ENCODE measurements at places on chromosomes 5 and 9.
A peak's percentile ranks its signal among the peaks of the same experiment; 100 is the strongest.

DNA sequence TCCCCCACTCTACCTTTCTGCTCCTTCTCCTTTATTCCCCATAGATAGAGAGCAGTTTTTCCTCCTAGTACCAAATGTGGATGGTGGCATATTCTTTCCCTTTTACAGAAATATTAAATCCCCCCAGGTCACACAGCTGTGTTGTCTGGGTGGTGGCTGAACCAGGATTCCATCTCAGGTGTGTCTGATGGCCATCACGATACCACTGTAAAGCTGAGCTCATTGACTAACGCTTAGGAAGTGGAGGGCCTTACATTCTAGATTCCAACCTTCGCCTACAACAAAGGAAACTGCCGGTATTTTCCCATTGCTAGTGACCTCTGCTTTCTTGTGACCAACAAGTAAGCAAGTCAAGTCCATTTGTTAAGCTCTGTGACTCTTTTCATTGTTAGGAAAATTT lies 131.9 kb upstream of the KLF4 start:
- no peaks in the 10 kb centered on the region for H3K27me3 ChIP-seq
- H3K4me1 ChIP-seq: no peaks in the 10 kb centered on the region
- H3K4me3 ChIP-seq: no peak overlapping the region

GRCh38 chr9:72898784-72899733 lies 53.8 kb downstream of the ALDH1A1 start:
- no peaks in the 10 kb centered on the region for H3K36me3 ChIP-seq
- H3K27ac ChIP-seq: no peak overlapping the region
- no peak for DNase-seq
- no peak overlapping the region for H3K4me3 ChIP-seq

DNA sequence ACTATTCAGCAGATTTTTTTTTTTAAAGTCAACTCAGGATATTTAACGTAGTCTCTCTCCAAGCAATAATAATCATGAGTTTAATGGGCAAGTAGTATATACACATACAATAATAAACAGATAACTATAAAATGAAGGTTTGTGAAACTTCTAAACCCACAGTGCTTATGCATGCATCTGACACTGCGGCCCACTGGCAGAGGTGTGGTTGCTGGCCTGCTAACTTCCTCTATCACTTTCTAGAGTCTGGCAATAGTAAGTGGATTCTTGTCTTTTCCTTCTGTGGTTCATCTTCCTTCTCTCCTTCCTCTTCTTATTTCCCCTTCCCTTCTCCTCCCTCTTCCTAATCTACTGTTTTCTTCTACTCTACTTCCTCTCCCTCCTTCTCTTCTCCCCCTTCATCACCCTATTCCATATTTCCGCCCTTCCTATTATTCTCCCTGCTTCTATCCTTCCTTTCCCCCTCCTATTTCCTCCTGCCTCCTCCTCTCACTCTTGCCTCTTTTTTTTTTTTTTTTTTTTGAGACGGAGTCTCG lies 18.6 kb upstream of the AGXT2 start:
- H3K27me3 ChIP-seq: peaks cover 16% of the 10 kb centered on the region
- no peaks in the 10 kb centered on the region for H3K4me1 ChIP-seq
- no peak overlapping the region for H3K4me3 ChIP-seq
- H3K27ac ChIP-seq: no peak overlapping the region
- no peak for DNase-seq
- H3K36me3 ChIP-seq: no peaks in the 10 kb centered on the region

GRCh38 chr5:177426566-177427210 lies at the start of gene GRK6:
Gene GRK6, plus strand, starts transcription at chr5:177426676. Its CDS starts 170 bp downstream, at chr5:177426846.
- peak within 1 kb of the TSS; percentile 91 for H3K4me3 ChIP-seq
- DNase-seq: peak; percentile 71
- peak within 1 kb of the TSS; percentile 97 for H3K27ac ChIP-seq
- peaks cover 3% of the 10 kb centered on the region for H3K27me3 ChIP-seq
- H3K36me3 ChIP-seq: peaks cover 27% of the 10 kb centered on the region
- peaks cover 57% of the 10 kb centered on the region for H3K4me1 ChIP-seq

GRCh38 chr9:117919538-117919937 lies 215.3 kb downstream of the TLR4 start:
- peaks cover 12% of the 10 kb centered on the region for H3K27me3 ChIP-seq
- H3K4me1 ChIP-seq: no peaks in the 10 kb centered on the region
- no peak overlapping the region for H3K4me3 ChIP-seq
- DNase-seq: no peak

- no peaks in the 10 kb centered on the region for H3K27me3 ChIP-seq
- H3K27ac ChIP-seq: no peak overlapping the region
- H3K4me1 ChIP-seq: peaks cover 32% of the 10 kb centered on the region
Measured at GRCh38 chr5:140223567-140223966, 48.6 kb downstream of the CYSTM1 start.

DNA sequence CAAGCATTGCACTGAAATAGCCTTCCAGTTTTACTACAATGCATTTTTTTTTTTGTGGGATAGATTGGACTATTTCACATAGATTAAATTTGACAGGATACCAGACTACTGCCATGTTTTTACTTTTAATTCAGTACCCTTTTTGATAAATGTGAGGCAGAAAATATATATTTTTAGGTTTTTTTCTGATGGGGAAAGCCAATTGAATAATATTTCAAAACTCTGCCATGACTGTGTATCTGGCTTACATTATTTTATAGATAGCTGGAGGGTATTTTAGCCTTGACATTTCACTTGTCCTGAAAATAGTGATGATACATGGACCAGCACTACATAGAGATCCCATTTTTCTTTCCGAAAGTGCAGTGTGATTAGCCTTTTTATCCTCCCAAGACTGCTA lies 133.5 kb upstream of the PRR16 start:
- H3K27ac ChIP-seq: no peak overlapping the region
- no peaks in the 10 kb centered on the region for H3K4me1 ChIP-seq
- no peaks in the 10 kb centered on the region for H3K36me3 ChIP-seq

DNA sequence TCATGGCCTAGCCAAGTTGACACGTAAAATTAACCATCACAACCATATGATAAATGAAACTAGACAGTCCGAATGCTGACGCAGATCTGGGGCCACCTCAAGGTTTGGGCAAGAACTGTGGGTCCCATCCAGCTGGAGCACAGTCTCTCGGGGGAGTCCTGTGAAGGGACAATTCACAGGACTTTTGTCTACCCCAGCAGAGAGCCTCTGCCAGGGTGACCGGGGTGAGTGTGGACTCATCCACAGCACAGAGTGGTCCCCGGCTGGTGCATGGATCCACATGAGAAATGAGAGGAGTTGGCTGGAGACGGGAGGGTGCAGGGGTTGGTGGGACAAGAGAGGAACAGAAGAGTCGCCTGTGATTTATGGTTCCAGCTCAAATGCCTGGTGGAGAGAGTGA lies 17.7 kb upstream of the MED10 start:
- H3K27me3 ChIP-seq: peaks cover 2% of the 10 kb centered on the region
- H3K27ac ChIP-seq: no peak overlapping the region
- H3K4me1 ChIP-seq: no peaks in the 10 kb centered on the region
- DNase-seq: no peak

DNA sequence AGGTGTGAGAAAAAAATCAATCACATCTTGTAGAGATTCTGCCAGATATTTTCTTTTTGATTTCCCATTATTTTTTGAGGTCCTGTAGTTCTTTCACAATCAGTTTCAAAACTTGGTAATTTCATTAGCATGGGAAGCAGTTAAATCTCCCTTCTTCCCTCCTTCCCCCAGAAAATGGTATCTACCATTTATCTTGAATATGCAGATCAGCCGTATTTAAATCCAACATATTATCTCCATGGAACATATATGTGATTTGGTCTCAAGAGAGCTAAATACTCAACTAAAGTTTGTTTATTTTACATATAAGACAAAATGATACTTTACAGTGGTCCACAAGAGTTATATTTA lies 1034.8 kb downstream of the CDH12 start:
- H3K27me3 ChIP-seq: no peaks in the 10 kb centered on the region
- peaks cover 5% of the 10 kb centered on the region for H3K4me1 ChIP-seq
- no peak overlapping the region for H3K4me3 ChIP-seq
- H3K36me3 ChIP-seq: no peaks in the 10 kb centered on the region
- no peak for DNase-seq
- H3K27ac ChIP-seq: no peak overlapping the region

DNA sequence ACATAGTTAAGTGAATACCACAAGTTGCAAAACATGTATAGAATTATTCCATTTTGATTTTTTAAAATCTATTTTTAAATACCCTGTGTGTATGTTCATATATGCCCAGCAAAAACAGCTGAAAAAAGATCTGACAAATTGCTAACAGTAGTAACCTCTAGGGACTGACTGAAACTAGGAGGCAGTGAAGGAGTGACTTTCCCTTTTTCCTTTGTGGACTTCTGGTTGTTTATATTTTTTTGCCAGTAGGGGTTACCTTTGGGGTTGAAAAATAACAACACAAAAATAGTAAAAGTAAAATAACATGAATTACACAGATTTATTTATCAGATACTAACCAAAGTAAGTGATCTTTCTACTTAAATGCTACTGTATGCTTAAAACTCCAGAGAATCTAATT lies 2.9 kb downstream of the MEGF9 start:
- peak overlapping the region; percentile 82 for H3K4me3 ChIP-seq
- H3K27me3 ChIP-seq: no peaks in the 10 kb centered on the region
- no peak for DNase-seq

DNA sequence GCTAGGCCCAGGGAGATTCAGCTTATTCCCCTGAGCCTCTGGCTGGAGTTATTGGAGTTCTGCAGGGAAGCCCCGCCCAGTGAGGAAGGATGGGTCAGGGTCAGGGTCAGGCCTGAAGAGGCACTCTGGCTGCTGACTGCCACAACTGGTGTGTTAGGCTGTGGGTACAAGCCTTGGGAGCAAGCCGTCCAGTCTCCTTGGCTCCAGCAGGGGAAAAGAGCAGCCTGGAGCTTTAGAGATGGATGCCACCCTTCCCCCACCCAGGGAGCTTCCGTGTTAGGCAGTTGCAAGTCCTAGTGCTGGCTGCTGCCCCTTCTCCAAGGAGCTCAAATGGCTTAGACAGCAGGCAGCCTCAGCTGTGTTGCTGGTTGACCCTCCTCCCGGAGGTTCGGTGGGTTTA lies 34.4 kb upstream of the TAF11L2 start:
- H3K4me3 ChIP-seq: no peak overlapping the region
- H3K27me3 ChIP-seq: no peaks in the 10 kb centered on the region
- no peaks in the 10 kb centered on the region for H3K36me3 ChIP-seq
- DNase-seq: no peak
- H3K4me1 ChIP-seq: no peaks in the 10 kb centered on the region

DNA sequence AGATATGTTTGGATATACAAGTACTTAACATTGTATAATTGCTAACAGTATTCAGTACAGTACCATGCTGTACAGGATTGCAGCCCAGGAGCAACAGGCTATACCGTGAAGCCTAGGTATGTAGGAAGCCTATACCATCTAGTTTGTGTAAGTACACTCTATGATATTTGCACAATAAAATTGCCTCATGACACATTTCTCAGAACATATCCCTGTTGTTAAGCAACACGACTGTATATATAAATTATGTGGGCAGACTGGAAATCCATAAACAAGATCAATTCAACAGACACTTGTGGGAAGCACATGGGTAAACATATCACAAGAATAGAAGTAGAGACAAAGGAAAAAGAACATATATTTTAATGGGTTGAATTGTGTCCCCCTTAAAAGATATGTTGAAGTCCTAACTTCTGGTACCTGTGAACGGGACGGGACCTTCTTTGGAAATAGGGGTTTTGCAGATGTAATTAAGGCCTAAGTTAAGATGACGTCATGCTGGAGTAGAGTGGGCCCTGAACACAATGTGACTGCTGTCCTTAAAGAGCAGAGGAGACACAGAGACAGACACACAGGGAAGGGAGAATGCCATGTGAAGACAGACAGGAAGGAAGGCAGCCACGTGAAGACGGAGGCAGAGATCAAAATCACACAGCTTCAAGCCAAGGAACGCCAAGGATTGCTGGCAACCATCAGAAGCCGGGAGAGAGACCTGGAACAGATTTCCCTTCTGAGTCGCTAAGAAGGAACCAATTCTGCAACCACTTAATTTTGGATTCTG lies 76.3 kb downstream of the SCAI start:
- no peak for DNase-seq
- no peaks in the 10 kb centered on the region for H3K4me1 ChIP-seq
- no peaks in the 10 kb centered on the region for H3K36me3 ChIP-seq
- H3K4me3 ChIP-seq: no peak overlapping the region

- peaks cover 13% of the 10 kb centered on the region for H3K36me3 ChIP-seq
- DNase-seq: no peak
- H3K27ac ChIP-seq: no peak overlapping the region
- no peaks in the 10 kb centered on the region for H3K27me3 ChIP-seq
- H3K4me1 ChIP-seq: peaks cover 8% of the 10 kb centered on the region
Measured at GRCh38 chr5:175920231-175920811, 47.8 kb downstream of the THOC3 start.

DNA sequence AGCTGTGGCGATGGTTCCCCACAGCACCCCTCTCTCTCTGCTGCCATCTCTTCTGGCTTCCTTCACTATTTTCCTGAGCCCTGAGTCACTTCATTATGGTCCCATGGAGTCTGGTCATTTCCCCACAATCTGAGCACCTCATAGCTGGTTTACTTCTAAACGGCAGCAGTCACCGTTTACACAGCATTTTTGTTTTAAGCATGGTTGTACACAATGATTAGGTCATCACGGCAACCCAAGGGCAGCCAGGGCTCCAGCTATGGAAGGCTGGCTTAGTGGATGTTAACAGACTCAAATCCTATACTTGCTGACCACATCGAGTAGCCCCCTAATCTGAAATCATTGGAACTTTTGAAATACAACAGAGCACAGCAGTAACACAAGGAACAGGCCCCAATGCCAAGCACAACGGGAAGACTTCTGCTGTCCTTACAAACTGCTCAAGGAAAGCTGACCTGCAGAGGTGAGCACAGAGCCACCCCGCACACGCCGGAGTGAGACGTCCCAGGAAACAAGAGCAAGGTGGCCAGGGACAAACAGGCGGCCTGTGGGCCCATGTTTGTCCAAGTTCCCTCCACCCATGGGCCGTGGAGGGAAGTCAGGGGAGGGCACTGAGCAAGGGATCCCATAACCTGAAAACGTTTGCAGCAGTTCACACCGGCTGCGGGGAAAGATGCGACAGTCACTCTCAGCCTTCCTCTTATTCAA lies 22.9 kb downstream of the CAMSAP1 start:
- no peak overlapping the region for H3K27ac ChIP-seq
- peaks cover 52% of the 10 kb centered on the region for H3K4me1 ChIP-seq
- no peaks in the 10 kb centered on the region for H3K27me3 ChIP-seq
- no peaks in the 10 kb centered on the region for H3K36me3 ChIP-seq
- H3K4me3 ChIP-seq: no peak overlapping the region

GRCh38 chr5:31496891-31497290 lies 35.0 kb downstream of the DROSHA start:
- no peak for DNase-seq
- H3K4me3 ChIP-seq: no peak overlapping the region
